ENCODE measurements at places on chromosomes 1 and 21. TPM values are rescaled to one million over a fixed set of nuclear protein-coding genes. Genes with fewer than 3 reads are reported as not detected.

DNA sequence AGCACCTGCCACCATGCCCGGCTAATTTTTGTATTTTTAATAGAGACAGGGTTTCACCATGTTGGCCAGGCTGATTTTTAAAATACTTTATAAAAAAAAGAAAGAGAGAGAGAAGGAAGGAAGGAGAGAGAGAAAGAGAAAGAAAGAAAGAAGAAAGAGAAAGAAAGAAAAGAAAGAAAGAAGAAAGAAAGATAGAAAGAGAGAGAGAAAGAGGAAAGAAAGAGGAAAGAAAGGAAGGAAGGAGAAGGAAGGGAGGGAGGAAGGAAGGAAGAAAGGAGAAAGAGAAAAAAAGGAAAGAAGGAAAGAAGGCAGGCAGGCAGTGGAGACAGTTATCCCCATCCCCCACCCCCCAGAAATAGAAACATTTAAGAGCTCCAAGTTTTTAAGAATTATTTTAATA, 69.9 kb downstream of the TOMM20 start:
- no peak overlapping the region for H3K4me3 ChIP-seq
- DNase-seq = no peak
- no peaks in the 10 kb centered on the region for H3K27me3 ChIP-seq

- H3K4me1 ChIP-seq = peaks cover 32% of the 10 kb centered on the region
- no peak for DNase-seq
- H3K27me3 ChIP-seq = peaks cover 46% of the 10 kb centered on the region
- no peak overlapping the region for H3K27ac ChIP-seq
- no peaks in the 10 kb centered on the region for H3K36me3 ChIP-seq
These were observed 49.7 kb downstream of the GLIS1 start for GRCh38 chr1:53689223-53689622.

GRCh38 chr21:33780631-33781030, 135.0 kb downstream of the ATP5PO start:
- H3K36me3 ChIP-seq = peaks cover 59% of the 10 kb centered on the region
- H3K4me1 ChIP-seq = peaks cover 2% of the 10 kb centered on the region
- no peaks in the 10 kb centered on the region for H3K27me3 ChIP-seq

DNA sequence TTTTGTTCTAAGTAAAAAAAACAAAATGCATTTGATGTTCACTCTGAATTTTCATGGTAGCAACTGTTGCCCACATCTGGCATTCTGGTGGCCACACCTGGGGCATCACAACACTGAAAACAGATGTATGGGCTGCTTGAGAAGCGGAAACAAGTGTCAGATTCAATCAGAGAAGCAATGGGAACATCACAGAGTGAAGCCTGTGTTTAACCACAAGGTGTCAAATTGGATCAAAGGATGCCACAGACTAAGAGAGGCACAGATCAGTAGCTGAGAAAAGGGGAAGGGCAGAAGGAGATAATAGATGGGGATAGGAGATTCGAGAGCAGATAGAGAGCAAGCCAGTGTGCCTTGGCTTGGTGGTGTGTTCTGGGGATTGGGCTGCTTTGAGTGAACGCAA, 49.8 kb upstream of the MTF2 start:
- no peaks in the 10 kb centered on the region for H3K36me3 ChIP-seq
- H3K4me1 ChIP-seq = peaks cover 4% of the 10 kb centered on the region
- H3K27ac ChIP-seq = no peak overlapping the region
- DNase-seq = no peak
- peaks cover 19% of the 10 kb centered on the region for H3K27me3 ChIP-seq

DNA sequence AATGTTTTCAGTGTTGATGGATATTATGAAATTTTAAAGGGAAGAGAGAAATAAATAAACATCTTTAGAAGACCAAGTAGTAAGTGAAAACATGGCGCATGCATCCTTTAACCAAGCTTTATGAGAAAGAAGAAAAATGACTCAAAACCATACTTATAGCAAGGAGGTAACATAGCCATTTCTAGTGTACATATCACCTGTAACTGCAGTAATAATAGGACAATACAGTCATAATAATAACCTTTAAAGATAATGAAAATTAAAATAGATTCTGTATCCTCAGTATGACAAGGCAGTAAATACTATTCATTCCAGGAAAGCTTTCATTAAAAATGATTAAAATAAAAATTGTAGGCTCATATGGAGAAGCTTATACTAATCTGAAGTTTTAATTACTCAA, 141.2 kb downstream of the COL24A1 start:
- H3K27ac ChIP-seq = no peak overlapping the region
- no peaks in the 10 kb centered on the region for H3K27me3 ChIP-seq
- H3K36me3 ChIP-seq = no peaks in the 10 kb centered on the region
- no peak for DNase-seq
- H3K4me1 ChIP-seq = no peaks in the 10 kb centered on the region

DNA sequence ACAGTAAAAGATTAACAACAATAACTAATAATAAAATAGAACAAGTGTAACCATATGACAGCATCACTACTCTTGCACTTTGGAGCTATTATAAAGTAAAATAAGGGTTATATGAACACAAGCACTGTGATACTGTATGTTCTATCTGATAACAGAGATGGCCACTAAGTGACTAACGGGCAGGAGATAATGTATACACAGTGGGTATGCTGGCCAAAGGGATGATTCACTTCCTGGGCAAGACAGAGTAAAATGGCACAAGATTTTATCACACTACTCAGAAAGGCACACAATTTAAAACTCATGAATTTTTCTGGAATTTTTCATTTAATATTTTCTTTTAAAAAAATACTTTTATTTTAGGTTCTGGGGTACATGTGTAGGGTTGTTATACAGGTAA, 12.3 kb downstream of the SLC9C2 start:
- no peak overlapping the region for H3K27ac ChIP-seq
- H3K27me3 ChIP-seq = no peaks in the 10 kb centered on the region
- H3K4me3 ChIP-seq = no peak overlapping the region
- DNase-seq = no peak
- no peaks in the 10 kb centered on the region for H3K4me1 ChIP-seq

HHIPL2 gene
- 0.97 TPM for total RNA-seq

BRDT gene
- total RNA-seq = not detected

KCNA2 gene
- total RNA-seq = 0.58 TPM

F5 gene
- 43.5 TPM for total RNA-seq

ZNF593OS gene
- total RNA-seq = not detected

All from mesothelial cell of epicardium (in vitro differentiated cells).